ENCODE measurements at places on chromosomes 6 and 20.

DNA sequence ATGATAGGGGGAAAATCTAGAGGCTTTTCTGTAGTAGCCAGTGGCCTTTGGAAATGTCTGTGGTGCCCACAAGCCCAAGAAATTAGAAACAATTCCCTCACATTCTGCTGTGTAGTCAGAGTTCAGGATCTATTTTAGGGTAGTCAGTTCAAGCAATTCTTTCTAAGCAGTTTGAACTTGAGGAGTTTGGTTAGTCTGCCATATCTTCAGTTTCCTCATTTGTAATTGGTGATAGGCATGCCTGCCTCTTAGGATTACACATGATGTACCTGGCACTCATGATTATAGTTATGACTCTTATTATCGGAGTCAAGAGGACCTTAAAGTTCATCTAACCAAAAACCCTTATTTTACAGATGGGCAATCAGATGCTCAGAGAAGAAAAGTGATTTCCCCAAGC is 21.2 kb upstream of the MEP1A start:
- no peak for DNase-seq

DNA sequence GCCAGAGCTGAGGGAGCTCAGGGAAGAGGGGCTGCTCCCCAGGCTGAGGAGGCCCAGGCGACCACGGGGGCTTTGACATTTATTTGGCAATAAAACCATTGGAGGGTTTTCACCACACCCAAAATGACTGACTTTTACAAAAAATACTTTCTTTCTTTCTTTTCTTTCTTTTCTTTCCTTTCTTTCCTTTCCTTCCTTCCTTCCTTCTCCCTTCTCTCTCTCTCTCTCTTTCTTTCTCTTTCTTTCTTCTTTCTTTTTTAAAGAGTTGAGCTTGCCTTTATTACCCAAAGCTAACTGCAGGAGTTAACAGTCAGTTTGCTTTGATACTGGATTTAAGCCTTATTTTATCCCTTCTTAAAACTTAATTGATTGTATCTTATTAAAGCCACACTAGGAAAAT is 17.2 kb downstream of the SNX9 start:
- no peak for DNase-seq

DNA sequence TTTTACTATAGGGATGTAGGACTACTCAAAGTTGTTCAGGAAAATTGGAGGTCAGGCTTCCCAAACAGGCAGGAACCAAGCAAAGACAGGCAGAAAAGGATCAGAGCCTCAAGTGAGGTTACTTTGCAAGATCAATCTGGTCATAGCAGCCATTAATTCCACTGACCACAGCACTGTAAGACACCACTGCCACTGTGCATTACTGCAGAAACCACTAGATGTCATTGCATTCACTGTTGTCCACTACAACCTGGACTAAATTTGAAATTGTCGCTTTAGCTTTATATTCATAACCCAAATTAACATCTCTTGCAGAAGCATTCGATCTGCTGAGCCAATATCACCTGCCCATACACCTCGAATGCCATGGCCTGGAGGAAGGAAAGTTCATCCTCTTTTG is 126.9 kb upstream of the UFL1 start:
- no peak for DNase-seq

GRCh38 chr6:40390144-40390800 is 196.9 kb downstream of the LRFN2 start:
- no peak for DNase-seq

DNA sequence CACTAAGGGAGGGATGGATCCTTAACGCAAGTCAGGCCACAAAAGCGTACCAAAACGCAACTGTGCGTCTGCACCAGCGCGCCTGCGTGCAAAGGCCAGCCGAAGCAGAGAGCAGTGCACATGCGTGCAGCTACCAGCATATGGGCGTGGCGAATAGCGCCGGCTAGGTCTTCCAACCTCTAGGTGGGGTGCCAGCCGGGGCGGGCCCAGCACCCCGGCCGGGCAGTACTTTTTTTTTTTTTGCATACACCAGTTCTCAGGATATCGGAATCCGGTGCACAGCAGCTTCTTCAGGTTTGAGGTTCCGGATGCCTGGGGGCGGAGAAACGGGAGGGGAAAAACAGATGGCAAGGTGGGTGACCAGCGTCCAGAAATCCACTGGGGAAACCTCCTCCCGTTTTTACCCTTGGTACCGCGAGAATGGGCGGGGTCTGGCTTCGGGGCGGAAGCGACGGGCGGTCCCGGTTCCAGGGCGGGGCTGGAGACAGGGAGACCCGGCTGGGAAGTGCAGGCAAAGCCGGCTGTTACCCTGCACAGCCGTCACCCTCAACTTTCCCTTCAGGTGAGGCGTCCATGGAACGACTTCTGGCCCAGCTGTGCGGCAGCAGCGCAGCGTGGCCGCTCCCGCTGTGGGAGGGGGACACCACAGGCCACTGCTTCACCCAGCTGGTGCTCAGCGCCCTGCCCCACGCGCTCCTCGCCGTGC is at the start of gene ABCC10:
TSS of gene ABCC10 (plus strand) at position 136 of the 706 bp plus-strand sequence. CDS start at position 574, 438 bp downstream.
- DNase-seq, result peak; percentile 97
